ENCODE measurements at places on chromosomes 5 and 9. TPM values are rescaled to one million over a fixed set of nuclear protein-coding genes. Genes with fewer than 3 reads are reported as not detected.

The ENTREP1 gene
- total RNA-seq, result 0.36 TPM

The FPGS gene
- 133 TPM for total RNA-seq

The IRX1 gene
- total RNA-seq, result not detected

The PPP1R26 gene
- total RNA-seq, result 30.6 TPM

The IFNA2 gene
- total RNA-seq, result not detected

DNA sequence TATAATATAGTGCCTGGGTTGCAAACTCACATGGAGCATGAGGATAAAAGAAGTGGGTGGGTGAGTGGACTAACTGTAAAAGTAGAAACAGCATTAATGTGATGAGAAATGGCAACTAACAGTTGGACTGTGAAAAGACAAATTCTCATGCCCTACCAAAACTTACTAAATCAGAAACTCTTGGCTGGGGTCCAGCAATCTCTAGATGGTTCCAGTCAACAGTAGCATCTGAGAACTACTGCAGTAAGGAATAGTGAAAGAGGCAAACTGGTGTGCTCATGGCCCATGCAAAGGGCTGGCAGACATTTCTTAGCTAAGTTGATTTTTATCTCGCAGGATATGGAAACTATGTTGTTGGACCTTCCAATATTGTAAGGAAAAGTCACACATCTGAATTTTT lies 150.3 kb downstream of the PIK3R1 start:
- no peak overlapping the region for H3K27ac ChIP-seq
- H3K36me3 ChIP-seq, result no peaks in the 10 kb centered on the region
- H3K4me3 ChIP-seq, result no peak overlapping the region
- DNase-seq, result no peak
- no peaks in the 10 kb centered on the region for H3K4me1 ChIP-seq

GRCh38 chr5:79124607-79125006 lies 13.0 kb downstream of the BHMT start:
- H3K27me3 ChIP-seq, result no peaks in the 10 kb centered on the region
- H3K36me3 ChIP-seq, result no peaks in the 10 kb centered on the region
- H3K27ac ChIP-seq, result no peak overlapping the region
- H3K4me1 ChIP-seq, result no peaks in the 10 kb centered on the region
- no peak for DNase-seq

- H3K27ac ChIP-seq, result peak overlapping the region; percentile 60
- no peak overlapping the region for H3K4me3 ChIP-seq
- H3K27me3 ChIP-seq, result no peaks in the 10 kb centered on the region
- no peaks in the 10 kb centered on the region for H3K36me3 ChIP-seq
- H3K4me1 ChIP-seq, result peaks cover 7% of the 10 kb centered on the region
Measured at GRCh38 chr9:76441551-76442322, 17.2 kb upstream of the GCNT1 start.

DNA sequence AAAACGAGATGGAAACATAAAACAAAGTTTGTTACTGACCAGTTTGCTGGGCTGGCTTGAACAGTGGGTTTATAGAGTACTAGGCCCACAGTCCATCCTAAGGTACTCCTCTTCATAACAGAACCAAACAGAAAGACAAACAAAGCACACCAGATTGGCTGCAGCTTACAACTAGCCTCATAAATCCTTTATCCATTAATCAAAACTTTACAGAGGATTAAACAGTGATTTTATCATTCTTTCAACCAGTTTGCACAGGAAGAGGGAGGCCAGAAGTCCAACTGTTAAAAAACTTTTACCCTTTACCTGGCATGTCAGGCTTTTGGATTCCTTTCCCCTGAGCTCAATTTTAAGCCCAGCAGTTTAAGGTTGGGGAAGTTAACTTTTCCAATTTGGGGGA lies 1467.6 kb downstream of the MAT2B start:
- DNase-seq, result no peak
- H3K27me3 ChIP-seq, result no peaks in the 10 kb centered on the region
- H3K27ac ChIP-seq, result no peak overlapping the region

- H3K36me3 ChIP-seq, result no peaks in the 10 kb centered on the region
- no peaks in the 10 kb centered on the region for H3K27me3 ChIP-seq
- no peak overlapping the region for H3K27ac ChIP-seq
- H3K4me3 ChIP-seq, result no peak overlapping the region
- no peak for DNase-seq
- H3K4me1 ChIP-seq, result peaks cover 37% of the 10 kb centered on the region
Measured at GRCh38 chr5:172385707-172386106, 68.6 kb downstream of the SH3PXD2B start.

- 0 out of 2 replicates have a peak, but pooled peaks cover 8% of the 10 kb centered on the region for H3K27me3 ChIP-seq
- no peak overlapping the region for H3K4me3 ChIP-seq
- H3K4me1 ChIP-seq, result no peaks in the 10 kb centered on the region
- H3K27ac ChIP-seq, result no peak overlapping the region
- no peaks in the 10 kb centered on the region for H3K36me3 ChIP-seq
Measured at GRCh38 chr5:16565118-16565517, 51.7 kb downstream of the RETREG1 start.

- 0 out of 2 replicates have a peak overlapping the region, but pooled peaks have one; percentile 0 for H3K27ac ChIP-seq
- H3K36me3 ChIP-seq, result no peaks in the 10 kb centered on the region
Measured at GRCh38 chr5:172821340-172821985, 12.6 kb upstream of the ERGIC1 start.

- no peaks in the 10 kb centered on the region for H3K4me1 ChIP-seq
- H3K4me3 ChIP-seq, result no peak overlapping the region
- no peak overlapping the region for H3K27ac ChIP-seq
- no peaks in the 10 kb centered on the region for H3K27me3 ChIP-seq
- peak; percentile 37 for DNase-seq
- no peaks in the 10 kb centered on the region for H3K36me3 ChIP-seq
Measured at GRCh38 chr5:52963636-52964035, 25.5 kb upstream of the ITGA2 start.

DNA sequence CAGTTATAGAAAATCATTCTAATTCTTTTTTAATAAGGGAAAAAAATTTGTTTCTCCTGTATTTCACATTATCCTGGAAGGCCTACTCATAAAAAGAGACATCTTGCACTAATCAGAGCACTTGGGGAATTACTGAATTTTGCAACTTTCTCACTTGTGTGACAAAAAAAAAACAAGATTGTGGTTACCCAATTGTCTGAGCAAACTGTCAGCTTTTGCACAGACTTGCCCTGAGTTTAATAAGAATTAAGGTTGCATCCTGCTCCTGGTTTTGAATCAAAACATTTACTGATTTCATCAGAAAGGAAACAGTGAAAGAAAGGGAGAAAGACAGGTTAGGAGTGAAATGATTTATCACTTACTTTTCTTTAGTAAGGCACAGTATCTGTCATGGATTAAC lies 10.6 kb upstream of the SH3RF2 start:
- H3K4me3 ChIP-seq, result no peak overlapping the region
- no peaks in the 10 kb centered on the region for H3K27me3 ChIP-seq
- no peak for DNase-seq
- peaks cover 18% of the 10 kb centered on the region for H3K4me1 ChIP-seq

DNA sequence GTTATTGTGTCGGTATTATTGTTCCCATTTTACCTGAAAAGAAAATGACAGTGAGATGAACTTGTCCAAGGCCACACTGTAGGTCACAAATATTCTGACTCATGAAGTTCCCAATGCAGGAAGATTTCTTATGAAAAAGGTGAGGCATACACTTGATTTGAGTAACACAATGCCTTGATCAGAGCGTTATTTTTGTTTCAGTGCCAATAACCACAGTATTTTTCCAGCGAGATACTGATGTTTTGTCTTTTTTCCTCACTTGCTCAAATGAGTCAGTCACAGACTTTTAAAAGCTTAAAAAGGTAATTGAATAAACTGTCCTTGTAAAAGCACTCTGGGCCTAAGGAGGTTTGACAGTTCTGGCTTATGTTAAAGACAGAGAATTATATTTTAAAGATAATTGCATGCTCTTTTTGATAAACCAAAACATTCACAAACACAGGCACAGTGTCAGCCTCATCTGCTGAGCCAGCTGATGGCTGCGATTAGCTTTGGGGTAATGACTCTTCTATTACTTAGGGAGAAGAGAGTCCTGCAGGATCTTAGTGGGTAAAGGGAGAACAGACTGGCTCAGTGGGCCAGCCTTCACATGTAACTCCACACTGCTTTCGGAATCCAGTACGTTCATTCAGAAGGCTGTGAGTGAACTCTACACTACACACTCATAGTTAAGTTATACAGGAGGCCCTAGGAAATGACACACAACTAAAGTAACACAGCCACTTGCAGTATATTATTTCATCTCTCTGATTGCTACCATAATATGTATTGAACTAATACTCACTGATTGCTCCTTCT lies 165.5 kb upstream of the CD180 start:
- H3K4me1 ChIP-seq, result no peaks in the 10 kb centered on the region
- H3K4me3 ChIP-seq, result no peak overlapping the region
- DNase-seq, result no peak
- H3K36me3 ChIP-seq, result no peaks in the 10 kb centered on the region
- no peak overlapping the region for H3K27ac ChIP-seq
